ENCODE measurements at places on chromosomes 6 and 20. TPM values are rescaled to one million over a fixed set of nuclear protein-coding genes. Genes with fewer than 3 reads are reported as not detected.

- no peak overlapping the region for H3K27ac ChIP-seq
- no peaks in the 10 kb centered on the region for H3K36me3 ChIP-seq
- no peaks in the 10 kb centered on the region for H3K27me3 ChIP-seq
- DNase-seq = no peak
Measured at GRCh38 chr20:25499855-25500434, 85.4 kb downstream of the NINL start.

DNA sequence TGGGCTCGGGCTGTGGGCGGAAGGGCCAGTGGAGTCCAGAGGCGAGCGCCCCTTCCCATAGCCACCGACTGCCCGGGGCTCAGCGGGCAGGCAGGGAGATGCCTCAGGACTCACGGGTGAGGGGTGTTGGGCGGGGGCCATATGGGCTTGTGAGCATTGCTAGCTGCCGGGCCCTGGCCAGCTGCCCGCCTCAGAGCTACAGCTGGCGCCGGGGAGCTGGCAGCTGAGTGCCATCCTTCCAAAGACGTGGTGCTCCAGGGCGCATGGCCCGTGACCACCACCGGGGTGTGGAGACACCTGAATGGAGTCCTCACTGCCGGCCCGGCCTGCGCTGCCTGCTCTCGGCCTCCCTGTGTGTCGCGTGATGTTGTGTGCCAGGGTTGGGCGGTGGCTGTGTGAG is 10.6 kb upstream of the RBBP8NL start:
- H3K4me3 ChIP-seq = no peak overlapping the region
- peaks cover 15% of the 10 kb centered on the region for H3K27me3 ChIP-seq
- H3K27ac ChIP-seq = no peak overlapping the region
- H3K4me1 ChIP-seq = no peaks in the 10 kb centered on the region
- H3K36me3 ChIP-seq = no peaks in the 10 kb centered on the region

The WFDC12 gene
- not detected for total RNA-seq

The RTEL1 gene
- 39.1 TPM for total RNA-seq
